Lung (tissue), 17 donors: ENCODE measurements at places on chromosomes 2 and 18.

GRCh38 chr18:35028536-35028935 lies 12.7 kb upstream of the MAPRE2 start:
- no peak for DNase-seq

DNA sequence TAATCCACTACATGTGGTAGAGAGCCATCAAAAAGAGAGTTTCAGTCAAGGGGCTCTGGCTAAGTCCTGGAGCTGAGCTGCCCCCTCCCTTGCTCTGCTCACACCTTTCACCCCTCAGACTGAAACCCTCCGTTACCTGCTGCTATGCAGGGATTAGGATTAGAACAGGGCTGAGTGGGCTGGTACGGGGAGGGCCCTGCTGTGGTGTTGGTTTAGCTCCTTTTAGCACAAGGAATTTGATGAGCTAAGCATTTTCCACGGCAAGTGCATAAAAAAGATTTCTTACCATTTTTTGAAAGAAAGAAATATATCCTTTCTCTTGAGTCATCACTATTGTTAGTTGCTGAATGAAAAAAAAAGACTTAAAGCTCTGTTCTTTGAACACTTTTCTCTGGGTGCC lies 46.3 kb downstream of the TCF7L1 start:
- DNase-seq, result no peak

DNA sequence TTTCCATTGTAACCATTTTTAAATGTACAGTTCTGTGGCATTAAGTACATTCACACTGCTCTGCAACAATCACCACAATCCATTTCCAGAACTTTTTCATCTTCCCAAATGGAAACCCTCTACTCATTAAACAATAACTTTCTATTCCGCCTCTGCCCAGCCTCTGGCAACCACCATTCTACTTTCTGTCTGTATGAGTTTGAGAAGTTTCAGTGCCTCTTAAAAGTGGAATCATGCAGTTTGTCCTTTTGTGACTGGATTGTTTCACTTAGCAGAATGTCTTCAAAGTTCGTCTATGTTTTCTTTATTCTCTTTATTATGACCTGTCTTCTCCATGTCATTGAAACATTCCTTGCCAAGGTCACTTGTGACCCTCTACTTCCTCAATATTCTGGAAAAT lies 22.0 kb upstream of the PELI1 start:
- DNase-seq, result no peak

DNA sequence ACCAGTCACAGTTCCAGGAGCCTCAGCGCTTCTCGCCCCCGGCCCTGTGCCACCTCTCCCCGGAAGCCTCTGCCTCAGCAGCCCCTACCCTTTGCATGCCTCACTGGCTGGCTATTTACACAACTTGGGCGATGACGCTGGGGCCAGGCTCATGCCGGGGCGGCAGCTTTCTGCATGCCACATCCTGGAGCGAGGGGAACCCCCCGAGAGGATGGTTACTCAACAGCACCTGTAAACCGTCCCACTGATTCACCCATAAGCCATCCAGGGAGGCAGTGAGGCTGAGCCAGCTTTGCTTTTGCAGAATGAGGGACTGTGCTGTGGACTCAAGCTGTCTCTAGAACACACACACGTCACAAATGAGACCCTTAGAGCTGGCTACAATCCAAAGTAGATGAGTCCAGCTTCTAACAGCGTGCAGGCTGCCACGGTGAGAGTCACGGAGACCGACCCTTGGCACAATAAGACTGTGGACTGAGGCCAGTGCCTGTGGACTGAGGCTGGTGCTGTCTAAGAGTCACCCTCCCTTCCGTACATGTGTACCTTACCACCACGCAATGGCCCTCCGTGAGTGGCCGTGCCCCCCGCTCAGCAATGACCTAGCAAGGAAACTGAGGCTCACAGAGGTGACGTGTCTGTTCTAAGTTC lies 45.6 kb upstream of the ODC1 start:
- no peak for DNase-seq

GRCh38 chr18:8911408-8912340 lies 190.8 kb upstream of the NDUFV2 start:
- no peak for DNase-seq

DNA sequence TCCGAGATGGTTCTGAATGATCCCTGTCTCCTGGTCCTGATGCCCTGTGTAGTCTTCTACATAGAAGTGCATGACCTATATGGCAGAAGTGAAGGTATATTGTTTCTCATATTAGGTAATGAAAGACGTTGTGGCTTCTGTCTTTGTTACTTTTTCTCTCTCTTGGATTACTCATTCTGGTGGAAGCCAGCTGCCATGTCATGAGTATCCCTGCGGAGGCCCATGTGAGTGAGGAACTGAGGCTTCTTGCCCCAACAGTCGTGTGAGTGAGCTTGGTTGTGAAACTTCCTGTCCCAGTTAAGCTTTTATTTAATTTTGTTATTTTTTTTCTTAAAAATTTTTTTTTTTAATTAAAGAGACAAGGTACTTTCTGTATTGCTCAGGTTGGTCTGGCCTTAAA lies 134.7 kb downstream of the UBR3 start:
- DNase-seq, result no peak

GRCh38 chr2:26144953-26145680 lies 27.8 kb upstream of the GAREM2 start:
- peak; percentile 63 for DNase-seq

DNA sequence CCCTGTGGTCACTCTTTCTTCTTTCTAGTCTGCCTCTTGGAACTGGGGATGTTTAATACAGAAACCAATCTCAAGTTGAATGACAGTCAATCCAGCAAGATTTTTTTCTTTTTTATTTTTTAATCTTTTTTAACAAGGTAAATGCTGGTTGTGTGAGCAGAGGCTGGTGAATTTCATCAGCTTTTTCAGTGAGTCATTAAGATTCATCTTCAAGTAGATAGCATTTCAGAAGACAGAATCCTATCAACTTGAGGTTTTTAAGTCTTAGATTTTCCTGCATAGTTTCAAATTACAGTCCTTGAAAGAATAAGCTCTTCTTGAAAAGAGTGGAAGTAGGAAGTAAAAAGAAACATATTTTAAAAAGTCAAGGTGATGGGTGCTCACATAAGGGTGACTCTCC lies 12.4 kb downstream of the SLC8A1 start:
- no peak for DNase-seq

DNA sequence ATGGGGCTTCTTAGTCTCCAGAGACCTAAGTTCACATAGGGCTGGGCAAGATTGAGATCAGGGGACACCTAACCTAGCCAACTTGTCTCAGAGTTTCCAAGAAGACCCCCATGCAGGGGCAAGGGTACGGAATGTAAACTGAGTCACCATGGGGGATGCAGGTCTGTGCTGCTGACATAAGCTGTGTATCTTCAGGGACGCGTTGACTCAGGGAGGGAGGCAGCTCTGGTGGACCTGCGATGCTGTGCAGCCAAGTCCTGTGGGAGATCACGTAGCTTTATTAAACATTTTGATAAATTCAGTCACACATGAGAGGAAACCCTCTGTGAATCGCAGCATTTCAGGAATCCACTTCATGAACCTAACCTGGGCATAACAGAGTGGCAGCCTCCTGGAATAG lies 216.0 kb downstream of the ANKRD30B start:
- DNase-seq, result no peak

GRCh38 chr2:31236433-31237205 lies 2.7 kb downstream of the EHD3 start:
- DNase-seq, result no peak
